ENCODE measurements at places on chromosomes 12 and 14.
A peak's percentile ranks its signal among the peaks of the same experiment; 100 is the strongest.

DNA sequence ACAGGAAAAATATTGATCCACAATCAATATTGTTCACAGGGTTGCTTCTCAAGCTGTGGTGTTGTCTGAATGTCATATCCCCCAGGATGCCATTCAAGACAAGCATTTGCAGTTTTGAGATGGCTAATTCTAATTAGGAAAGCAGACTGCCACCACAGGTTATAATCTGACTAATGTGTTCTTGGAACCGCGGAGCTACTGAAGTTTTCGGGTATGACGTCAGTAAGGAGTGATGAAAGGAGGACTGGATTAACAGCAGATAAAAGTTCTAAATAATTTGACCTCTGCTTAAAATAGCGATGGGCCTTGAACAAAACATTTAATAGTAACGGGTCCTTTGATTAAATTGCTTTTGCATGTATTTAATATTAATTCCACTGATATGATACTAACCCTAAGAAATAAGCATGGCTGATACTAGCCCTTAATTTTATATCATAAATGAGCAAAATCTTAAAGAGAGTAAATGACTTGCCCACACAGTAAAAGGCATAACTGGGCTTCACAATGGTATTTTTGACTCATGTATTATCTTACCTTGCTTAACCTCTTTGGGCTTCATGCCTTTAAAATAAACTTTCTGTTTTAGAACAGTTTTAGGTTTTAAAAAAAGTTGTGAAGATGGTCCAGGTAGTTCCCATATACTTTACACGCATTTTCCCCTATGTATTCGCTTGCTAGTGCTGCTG is 50.3 kb downstream of the TSHR start:
- DNase-seq: no peak

DNA sequence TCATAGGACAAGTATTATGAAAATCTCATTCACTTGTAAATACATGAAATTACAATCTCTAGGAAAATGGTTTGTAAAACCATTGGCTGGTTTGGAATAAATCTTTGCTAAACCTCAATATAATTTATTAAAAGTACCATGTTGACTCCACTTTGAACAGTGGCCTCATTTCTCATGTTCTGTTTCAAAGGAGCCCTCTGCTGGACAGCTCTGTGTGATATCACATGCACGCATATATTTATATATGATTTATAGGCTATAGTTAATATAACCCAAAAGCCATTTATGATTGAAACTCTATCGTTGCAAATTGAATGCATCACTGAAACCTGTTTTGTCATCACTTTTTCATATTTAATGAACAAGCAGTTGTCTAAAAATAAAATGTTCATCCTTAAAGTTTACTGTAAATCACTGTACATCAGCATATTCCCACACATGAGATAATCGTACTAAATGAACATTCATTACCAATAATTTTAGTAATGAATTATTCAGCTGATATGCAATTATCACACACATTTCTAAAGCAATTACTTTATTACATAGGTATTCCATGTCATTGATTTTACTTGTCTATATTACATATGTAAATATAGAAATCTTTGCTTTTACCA is 493.8 kb downstream of the NPAS3 start:
- DNase-seq: no peak

- no peak for DNase-seq
Observed at GRCh38 chr12:78331753-78332152, 501.1 kb downstream of the NAV3 start.

DNA sequence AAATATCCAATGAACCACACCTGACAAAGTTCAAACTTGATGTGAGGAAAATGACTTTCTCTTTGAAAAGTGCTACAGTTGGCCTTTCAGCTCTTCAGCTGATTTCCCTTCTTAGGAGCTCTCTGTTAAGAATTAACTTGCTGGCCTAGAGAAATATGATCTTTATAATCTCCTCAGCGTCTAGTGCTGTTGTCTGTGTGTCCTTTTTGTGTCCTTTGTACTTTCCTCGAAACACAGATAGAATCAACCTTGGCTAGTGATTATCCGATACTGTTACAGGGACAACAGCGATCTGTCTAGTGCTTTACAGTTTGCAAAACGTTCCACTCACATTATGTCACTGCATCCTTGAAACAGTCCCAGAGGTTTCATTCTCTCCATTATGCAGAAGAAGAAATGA is 162.8 kb upstream of the RMST start:
- no peak for DNase-seq

GRCh38 chr12:122928404-122929147 is 32.7 kb upstream of the VPS37B start:
- DNase-seq: no peak

- no peak for DNase-seq
Observed at GRCh38 chr14:23469906-23470403, 452 bp downstream of the NGDN start.

- no peak for DNase-seq
Observed at GRCh38 chr12:120873226-120873625, 30.9 kb downstream of the SPPL3 start.

DNA sequence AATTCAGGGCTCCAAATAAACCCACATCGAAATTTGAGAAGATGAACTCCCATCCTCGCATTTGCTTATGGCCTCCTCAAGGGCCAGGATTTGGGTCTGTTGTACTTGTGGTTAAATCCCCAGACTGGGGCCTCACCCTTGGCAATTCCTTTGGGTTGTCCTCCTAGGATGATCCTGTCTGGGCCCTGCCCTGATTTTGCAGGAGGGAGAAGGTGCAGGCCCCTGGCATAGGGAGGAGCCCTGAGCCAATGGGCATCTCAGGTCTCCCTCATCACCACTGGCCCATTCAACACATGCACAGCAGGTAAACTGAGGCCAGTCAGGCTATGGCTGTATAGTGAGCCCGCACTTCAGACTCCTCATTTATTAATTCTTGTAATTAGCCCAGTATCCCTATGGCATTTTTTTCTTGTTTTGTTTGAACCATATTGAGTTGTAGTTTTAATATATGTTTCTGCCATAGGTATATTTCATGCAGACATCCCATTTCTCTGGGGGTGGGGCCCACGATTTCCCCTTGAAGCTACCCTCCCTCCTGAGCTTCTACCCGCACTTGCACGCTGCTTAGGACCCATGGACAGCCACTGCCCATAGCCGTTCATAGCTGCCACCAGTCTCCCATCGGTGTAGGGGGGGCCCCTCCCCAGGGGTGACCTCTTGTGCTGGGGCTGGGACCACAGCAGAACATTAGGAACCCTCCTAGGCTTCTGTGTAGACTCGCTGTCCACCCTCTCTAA is 67.1 kb upstream of the DDX11 start:
- DNase-seq: no peak

- DNase-seq: no peak
Observed at GRCh38 chr14:63910583-63911363, 58.0 kb downstream of the SYNE2 start.

- no peak for DNase-seq
Observed at GRCh38 chr12:49984476-49985359, 12.0 kb downstream of the AQP6 start.

GRCh38 chr12:132488127-132489077 is 1.5 kb upstream of the FBRSL1 start:
- DNase-seq: peak; percentile 61

GRCh38 chr12:116143909-116144308 is 133.6 kb downstream of the MED13L start:
- DNase-seq: no peak

DNA sequence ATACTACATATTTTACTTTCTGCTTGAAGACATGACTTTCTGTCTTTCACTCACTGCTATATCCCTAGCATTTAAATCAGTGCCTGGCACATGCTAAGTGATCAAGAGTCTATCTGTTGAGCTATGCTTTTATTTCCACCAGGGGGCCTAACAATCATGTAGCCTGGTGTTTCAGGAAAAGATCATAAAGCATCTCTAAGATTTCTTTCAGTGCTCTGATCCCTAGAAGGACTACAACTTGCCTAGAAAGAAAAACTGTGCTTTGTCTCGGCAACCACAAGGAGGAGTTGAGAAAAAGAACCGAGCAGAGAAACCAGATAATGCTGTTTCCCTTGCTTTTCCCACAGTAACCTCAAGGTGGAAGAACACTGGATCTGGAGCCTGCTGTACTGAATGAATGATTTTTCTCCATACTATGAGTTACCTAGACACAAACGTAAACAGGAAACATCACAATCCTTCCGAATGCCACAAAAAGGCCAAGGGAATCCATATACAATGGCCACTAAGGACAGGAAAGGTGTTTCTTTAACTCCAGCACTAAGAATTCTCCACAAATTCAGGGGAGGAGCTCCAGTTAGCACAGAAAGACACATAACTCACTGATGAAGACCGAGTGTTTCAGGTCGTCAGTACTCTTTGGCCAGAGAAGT is 1.2 kb downstream of the CRY1 start:
- DNase-seq: peak; percentile 74

DNA sequence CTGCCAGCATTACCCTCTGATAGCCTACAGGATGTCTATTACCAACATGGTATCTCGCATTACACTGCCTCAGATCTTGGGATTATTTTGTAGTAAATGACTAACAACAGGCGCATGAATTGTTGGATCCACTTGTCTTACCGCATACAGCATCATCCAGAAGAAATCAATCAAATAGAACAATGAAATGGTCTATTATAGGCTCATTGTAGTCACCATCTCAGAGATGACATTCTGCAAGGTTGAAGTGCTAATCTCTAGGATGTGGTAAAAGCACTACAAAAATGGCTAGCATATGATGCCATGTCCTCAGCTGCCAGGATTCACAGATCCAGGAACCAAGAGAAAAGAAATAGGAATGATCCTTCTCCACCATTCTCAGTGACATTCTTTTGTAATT is 52.0 kb downstream of the WASHC3 start:
- DNase-seq: no peak

- DNase-seq: no peak
Observed at GRCh38 chr12:20657496-20657895, 37.6 kb upstream of the SLCO1C1 start.

DNA sequence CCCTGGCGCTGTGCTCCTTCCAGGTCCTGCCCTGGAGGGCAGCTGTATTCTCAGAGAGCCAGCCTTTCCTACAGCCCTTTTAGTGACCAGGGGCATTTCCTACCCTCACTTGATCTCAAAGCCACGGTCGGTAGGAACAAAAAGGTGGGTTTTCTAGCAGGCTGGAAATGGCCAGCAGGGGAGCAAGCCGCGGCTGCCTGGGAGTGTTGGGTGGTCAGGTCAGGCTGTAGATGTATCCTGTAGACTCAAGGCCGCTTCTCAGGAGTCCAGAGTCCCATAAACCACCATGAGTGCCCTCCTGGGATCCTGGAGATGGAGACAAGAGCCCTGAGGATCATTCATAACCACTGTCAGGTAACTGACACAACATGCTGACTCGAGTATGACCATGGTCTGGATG is 18.6 kb downstream of the CINP start:
- no peak for DNase-seq

GRCh38 chr14:34029921-34030334 is 79.1 kb upstream of the EGLN3 start:
- DNase-seq: no peak

DNA sequence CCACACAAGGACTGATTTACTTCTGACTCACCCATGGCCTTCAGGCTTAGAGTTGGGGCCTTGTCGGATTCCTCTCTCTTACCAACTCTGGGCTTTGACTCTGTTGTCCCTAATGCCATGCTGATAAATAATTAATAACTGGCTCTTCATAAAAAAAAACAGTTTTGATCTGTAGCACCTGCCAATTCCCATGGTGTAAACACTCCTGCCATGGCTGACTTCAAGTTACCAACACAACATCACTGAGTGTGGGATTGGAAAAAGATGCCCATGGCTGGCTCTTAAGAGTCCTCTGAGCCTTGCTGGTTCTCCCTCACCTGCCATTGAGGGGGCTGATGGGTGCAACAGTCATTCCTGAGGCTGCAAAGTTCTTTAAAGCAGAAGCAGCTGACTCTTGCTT is 104.8 kb downstream of the KIF26A start:
- DNase-seq: no peak

DNA sequence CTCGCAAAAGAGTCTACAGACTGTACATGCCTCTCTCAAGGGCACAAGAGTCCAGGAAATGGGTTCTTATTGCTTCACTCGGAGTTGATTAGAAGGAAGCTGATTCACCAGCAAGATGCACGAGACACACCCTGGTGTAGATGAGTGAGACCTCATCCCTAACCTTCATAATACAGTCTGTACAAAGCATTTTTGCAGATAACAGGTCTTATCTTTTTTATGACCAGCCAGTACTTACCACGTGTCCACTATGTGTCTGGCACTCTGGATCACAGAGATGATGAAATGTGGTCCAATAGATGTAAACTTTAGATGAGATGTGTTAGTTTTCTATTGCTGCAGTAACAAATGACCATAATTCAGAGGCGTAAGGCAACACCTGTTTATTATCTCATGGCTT is 53.4 kb upstream of the PWP1 start:
- DNase-seq: no peak

- no peak for DNase-seq
Observed at GRCh38 chr14:53215101-53215500, 62.0 kb upstream of the DDHD1 start.

- no peak for DNase-seq
Observed at GRCh38 chr12:103462675-103463074, 33.1 kb downstream of the C12orf42 start.

- DNase-seq: no peak
Observed at GRCh38 chr14:44960146-44960545, 1.6 kb downstream of the KLHL28 start.

DNA sequence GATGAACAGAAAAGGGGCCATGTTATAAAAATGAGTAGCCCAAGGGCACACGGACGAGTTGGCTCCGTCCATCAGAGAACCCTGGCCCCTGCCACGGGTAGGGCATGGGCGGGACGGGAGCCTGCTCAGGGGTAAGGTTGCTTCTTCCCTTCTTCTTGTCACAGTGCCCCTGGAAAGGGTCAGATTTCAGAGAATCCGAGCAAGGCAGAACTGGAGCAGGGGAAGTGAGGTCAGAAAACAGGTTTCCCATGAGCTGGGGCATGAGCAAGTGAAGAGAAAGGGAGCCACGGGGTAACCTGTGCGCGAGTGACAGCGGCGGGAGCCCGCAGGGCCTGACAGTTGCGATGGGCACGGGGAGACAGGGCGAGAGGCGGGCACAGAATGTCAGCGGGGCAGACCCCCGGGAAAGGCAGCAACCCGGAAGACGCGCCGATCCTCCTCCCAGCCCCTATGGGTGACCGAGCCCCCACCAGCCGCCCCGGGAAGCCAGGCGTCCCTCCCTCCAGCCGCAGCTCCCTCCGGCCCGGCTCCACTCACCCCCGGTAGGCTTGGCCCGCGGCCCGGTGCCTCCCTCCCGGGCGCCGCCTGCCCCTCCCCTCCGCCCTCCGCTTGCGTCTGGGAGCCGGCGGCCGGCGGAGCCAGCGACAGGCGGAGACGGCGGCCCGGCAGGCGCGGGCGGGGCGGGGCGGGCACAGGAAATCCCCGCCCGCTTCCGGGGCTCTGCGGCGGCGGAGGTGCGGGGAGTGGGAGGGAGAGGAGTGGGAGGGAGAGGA is at the start of gene ZNF641:
ZNF641 (minus strand) TSS at position 671 of the 773 bp plus-strand sequence. CDS start 2,829 bp downstream, outside the sequence.
- peak; percentile 82 for DNase-seq

DNA sequence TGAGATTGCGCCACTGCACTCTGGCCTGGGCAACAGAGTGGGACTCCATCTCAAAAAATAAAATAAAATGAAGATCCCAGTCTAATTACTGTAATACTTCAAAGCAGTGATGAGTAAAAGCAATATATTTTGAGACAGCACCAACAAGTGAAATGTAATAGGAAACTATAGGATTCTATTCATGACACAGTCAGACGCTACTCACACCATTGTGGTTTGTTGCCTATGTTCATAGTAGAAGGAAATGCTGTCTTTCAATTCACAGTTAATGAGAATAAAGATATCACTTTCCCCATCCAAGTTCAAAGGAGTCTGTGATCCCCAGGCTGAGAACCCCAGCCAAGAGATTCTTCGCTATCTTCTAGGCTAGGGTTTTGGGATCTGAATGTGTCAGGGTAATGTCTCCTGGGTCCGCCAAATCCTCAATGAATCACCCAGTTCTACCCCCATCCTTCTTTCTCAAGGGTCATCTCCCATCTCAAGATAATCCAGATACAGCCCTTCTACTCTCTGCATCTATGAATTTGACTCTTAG is 16.6 kb upstream of the DTX1 start:
- no peak for DNase-seq

Measured in CD4-positive, alpha-beta T cell treated with Interleukin-4 for 4 hours (primary cell).